ENCODE measurements at places on chromosomes 7 and 10.

DNA sequence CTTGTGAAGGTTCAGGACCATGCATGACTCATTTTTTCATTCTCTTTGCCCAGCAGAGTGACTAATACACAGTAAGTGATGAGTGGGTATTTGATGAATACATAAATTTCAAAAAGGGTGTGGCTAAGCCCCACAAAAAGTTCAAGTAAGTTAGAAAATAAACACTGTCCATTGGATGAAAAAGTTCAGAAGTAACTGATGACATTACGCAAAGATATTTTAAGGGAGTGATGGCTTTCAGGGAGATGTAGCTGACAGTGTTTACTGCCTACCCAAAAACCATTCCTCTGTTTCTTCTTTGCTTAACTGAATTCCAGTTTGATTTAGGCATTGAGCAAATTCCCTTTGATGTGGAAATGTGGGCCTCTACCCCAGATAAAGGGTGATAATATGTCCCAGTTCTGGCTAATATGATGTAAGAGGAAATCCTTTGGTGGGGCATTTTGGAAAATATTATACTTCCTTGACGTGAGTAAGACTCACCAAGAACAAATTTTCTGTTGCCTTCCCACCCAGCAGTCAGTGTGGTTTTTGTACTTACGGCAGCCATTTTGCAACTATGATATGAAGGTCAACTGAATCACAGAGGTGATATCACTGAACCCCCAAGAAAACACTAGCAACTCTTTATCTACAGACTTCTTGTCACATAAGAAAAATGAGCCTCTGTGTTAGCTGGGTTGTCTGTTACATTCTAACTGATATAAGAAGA lies 29.0 kb upstream of the EBLN1 start:
- no peak for DNase-seq

GRCh38 chr7:96562458-96562857 lies 147.2 kb downstream of the SEM1 start:
- DNase-seq, result no peak

- DNase-seq, result no peak
These were observed 251.2 kb upstream of the GRB10 start for GRCh38 chr7:51033727-51034520.

DNA sequence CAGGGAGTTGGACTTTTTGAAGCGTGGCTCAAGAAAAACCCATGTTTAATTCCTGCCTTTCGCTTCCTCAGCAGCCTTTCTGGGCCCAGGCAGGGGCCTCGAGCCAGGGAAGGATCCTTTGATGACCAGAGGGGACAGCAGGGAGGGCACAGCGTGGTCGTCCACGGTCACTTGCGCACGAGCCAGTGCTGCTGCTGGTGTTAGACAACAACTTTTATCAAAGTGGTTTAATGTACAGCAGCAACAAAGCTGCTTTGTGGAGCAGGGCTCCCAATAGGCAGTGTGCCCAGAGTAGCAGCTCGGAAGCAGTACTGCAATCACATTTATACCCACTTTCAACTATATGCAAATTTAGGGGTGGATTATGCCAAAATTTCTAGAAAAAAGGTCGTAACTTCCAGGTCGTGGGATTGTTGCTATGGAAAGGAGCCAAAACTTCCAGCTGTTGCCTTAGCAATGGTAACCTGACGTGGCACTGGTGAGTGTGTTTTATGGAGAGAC lies 6.1 kb downstream of the GIMAP1 start:
- no peak for DNase-seq

DNA sequence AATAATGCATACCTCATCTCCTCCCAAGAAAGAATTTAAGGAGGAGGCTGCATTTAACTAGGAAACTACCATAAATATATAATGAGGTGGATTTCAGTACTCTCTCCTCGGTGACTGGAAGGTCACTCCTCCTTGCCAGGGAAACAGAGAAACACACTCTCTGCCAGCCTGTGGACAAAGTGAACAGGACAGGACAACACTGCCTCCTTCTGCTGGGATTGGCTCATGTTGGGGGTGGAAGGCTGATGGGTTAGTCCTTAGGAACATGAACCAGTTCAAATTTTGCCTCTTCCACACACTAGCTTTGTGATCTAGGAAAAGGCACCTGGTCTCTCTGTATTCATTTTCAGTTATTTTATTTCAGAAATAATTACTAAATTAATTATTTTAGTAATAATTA lies 50.6 kb upstream of the STEAP4 start:
- DNase-seq, result no peak

DNA sequence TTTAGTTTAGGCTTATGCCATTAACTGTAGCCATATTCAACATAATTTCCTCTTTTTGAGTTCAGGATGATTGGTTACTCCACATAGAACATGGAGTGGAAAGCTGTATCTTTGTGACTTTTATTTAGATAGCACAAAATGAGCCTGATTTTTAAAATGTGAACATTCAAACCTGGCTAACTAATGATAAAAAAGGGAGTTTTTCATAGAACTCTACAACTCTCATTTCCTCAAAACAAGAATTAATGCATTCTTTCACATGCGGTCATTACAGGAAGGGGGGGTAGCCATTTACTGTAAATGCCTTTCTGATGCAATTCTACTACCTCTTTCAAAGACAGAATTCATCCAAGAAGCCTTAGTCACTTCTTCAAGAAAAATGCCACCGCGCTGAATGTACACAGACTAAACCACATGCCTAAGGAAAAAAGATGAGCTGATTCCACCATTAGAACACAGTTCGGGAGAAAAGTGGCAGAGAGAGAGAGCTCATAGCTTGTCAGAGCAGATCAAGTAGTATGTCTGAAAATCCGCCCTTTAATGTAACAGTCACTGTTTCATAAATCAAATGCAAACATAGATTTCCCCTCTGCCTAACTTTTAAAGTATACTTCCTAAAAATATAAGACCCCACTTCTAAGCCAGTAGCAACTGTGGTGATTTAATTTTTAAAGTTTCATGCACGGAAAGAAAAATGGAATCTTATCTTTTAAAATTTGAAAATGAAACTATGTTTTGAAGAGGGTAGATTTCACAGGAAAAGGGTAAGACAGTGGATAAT lies 226.4 kb upstream of the KLF14 start:
- no peak for DNase-seq

DNA sequence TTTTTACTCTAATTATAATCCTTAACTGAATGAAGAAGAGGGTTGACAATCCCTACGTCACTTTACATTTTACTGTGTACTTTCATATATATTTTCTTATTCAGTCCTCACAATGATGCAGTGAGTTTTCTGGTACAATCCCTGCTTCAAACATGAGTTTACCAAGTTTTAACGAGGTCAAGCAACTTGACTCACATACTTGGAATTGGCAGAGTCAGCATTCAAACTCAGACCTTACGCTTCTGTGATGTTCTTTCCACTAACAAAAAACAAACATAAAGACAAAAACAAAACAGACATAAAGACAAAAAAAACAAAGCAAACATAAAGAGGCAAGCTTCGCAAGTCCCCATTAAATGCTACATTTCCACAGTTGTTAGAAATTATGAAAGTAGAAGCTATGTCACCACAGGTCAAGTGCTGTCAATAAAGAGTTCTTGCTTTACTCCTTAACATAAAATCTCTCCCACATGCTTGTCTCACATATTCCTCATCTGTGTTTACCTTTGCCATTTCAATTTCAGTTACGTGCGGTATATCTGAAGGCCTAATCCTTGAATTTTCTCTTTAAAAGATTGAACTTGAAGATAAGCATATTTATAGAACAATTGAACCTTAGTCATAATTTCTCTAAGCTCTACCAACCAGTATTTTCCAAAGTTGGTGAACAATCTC lies 217.3 kb downstream of the CELF2 start:
- DNase-seq, result no peak

DNA sequence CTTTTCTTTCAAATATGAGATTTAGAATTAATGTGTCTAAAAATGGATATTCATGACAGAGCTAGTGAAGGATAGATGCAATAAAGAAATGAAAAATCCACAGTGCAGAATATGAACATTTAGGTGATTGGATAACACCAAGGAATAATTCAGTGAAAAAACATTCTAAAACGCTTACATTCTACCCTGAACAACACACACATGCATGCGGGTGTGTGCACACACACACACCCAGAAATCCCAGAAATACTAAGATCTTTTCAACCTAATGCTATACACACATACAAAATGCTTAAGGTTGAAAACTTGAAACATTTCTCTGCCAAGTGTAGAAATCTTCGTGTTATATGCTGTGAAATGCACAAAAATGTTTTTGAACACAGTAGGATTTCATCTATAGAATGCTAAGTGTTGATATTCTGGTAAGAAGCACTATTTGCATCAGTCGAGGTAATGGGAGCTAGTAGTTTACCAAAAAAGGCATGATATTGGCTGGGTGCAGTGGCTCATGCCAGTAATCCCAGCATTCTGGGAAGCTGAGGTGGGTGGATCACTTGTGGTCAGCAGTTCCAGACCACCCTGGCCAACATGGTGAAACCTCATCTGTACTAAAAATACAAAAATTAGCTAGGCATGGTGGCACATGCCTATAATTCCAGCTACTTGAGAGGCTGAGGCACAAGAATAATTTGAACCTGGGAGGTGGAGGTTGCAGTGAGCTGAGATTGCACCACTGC lies 600.6 kb downstream of the PHTF2 start:
- DNase-seq, result no peak

- DNase-seq, result no peak
These were observed 453.4 kb upstream of the CELF2 start for GRCh38 chr10:10564081-10564794.

- no peak for DNase-seq
These were observed 19.9 kb upstream of the ZEB1 start for GRCh38 chr10:31299119-31299518.

GRCh38 chr7:70134029-70134770 lies 535.9 kb downstream of the AUTS2 start:
- no peak for DNase-seq

DNA sequence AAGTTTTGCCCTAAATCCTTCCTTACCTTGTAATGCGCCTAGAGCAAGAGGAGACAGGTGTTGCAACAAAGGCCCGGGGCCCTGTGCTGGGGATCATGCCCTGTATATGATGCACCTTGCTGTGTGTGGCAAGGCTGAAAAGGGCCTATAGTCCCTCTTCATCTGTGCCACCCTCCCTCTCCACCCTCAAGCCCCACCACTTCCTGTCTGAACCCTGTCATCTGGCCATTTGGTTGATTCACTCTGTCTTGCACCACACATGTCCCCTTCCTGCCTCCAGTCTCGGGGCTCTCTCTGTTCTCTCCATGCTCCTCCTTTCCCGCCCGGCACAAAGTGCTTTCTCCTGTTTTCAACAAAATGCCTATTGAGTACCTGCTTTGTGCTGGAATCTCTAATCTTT lies 11.5 kb upstream of the MALSU1 start:
- DNase-seq, result no peak

- DNase-seq, result no peak
These were observed 351.5 kb downstream of the TYW1 start for GRCh38 chr7:67348171-67348570.

- no peak for DNase-seq
These were observed 201.4 kb downstream of the CUX1 start for GRCh38 chr7:102018876-102019275.

GRCh38 chr7:150668472-150668911 lies 17.0 kb upstream of the GIMAP2 start:
- DNase-seq, result peak; percentile 37

All from stimulated activated CD4-positive, alpha-beta T cell treated with anti-CD3 and anti-CD28 coated beads, Interleukin-1b, Interleukin-23, amount 100 ng/mL, for 1 hour (primary cell).